Stimulated activated CD8-positive, alpha-beta memory T cell treated with anti-CD3 and anti-CD28 coated beads, Interleukin-4, amount 100 ng/mL, for 4 hours (primary cell): ENCODE measurements at places on chromosomes 7 and 10.

DNA sequence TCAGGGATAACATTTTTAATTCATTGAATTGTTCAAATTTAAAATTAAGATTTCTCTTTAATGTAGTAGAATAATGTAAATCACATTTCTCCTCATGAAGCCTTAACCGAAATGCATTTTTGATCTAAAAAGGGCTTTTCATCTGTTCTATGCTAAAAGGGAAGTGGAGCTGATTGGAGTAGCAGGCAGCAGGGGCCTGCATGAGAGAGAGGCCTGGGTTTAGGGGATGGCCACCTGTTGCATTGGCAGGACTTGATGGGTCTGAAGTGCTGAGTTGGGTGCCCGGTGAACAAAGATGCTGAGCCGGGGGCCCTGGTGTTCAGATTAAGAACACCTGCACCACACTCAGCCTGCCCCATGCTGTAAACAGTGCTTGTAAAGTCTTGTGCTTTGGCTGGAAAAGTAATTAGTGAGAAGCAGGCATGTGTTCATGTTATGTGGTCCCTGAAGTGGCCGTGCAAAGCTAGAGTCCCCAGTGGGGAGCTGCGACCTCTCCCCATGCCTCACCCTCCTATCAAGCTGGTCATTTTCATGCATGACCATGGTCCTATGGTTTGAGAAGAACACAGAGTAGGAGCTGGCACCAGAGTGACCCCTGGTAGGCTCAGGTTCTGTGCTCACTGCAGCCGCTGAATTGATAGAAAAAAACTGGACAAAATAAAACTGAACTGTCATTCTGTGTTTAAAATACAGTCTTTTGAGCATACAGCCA, 124.3 kb downstream of the ADCY1 start:
- no peak for DNase-seq

DNA sequence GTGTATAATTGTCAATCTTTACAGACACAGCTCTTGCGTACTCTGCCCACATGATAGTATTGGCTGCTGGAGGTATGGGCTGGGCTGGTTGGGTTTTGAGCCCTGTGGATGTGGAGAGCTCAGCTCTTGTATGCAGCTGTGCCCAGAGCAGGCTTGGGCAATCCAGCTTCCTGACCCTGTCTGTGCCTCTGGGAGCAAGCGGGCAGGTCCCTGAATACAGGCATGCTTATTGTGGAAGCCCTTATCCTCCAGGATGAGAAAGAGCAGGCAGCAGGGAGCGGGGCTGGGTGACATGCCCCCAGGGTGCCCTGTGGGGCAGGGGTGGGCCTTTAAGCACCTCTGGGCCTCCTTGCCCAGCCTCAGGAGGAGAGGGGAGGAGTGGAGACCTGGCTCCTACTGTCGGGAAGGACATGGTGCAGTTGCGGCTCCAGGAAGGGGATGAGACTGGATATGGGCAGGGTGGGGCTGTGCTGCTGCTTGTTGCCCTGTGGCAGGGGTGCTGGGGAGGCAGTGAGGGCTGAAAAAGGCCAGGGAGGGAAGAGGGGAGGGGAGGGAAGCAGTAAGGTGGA, 32.7 kb upstream of the SH2D4B start:
- no peak for DNase-seq

GRCh38 chr7:16586081-16586874, 59.3 kb downstream of the ANKMY2 start:
- no peak for DNase-seq

- no peak for DNase-seq
Observed at GRCh38 chr10:13450069-13450468, 78.7 kb downstream of the BEND7 start.

- DNase-seq, result no peak
Observed at GRCh38 chr10:99673492-99673891, 14.2 kb downstream of the ENTPD7 start.

- no peak for DNase-seq
Observed at GRCh38 chr10:110376767-110377160, 72.0 kb upstream of the SMNDC1 start.

GRCh38 chr7:106357675-106358074, 72.9 kb upstream of the NAMPT start:
- no peak for DNase-seq

DNA sequence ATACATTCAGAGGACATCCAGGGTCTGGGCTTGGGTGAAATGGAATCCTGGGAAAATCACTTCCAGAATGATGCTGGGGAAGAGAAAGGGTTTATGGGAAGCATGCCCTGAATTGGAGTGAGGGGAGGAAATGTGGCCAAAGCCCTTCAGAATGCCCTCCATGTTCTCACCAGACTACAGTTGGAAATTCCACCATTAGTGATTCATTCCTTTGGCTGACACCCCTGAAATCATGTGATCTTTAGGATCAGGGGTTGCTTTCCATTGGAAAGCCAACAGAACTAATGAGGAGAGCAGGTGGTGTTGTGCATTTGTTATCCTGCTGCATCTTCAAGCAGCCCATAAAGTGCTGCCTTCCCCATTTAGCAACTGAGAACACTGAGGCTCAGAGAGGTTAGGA, 20.8 kb upstream of the RADIL start:
- DNase-seq, result no peak

GRCh38 chr7:29457565-29458011, 106.0 kb upstream of the PRR15 start:
- no peak for DNase-seq

DNA sequence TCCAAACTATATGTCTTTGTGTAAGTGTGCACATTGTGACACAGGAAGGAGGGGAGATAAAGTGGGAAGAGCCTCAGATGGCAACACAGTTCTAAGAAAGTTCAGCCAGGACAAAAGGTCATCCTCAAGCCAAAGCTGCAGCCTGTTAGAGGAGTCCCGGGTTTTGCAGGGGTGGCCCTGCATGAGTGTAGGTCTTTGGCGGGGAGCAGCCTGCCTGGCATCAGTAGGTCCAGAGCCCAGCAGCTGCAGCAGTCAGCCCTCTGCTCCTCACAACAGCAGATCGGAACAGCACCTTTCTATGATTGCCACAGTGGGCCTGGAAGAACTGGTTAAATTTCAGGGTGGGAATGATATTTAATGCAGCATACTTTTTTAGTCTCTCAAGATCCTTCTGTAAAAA, 13.5 kb upstream of the VDAC2 start:
- DNase-seq, result no peak

GRCh38 chr7:24715661-24716479, 41.4 kb downstream of the GSDME start:
- no peak for DNase-seq

- no peak for DNase-seq
Observed at GRCh38 chr7:6238309-6238925, 34.0 kb downstream of the CYTH3 start.

- no peak for DNase-seq
Observed at GRCh38 chr10:93422118-93422517, 60.0 kb downstream of the MYOF start.

- no peak for DNase-seq
Observed at GRCh38 chr10:29736366-29737073, 101.7 kb upstream of the SVIL start.

GRCh38 chr10:119755446-119755845, 29.6 kb downstream of the INPP5F start:
- no peak for DNase-seq

- DNase-seq, result no peak
Observed at GRCh38 chr10:122087436-122087835, 98.5 kb downstream of the TACC2 start.

GRCh38 chr10:63702092-63702491, 180.9 kb downstream of the REEP3 start:
- no peak for DNase-seq

- DNase-seq, result no peak
Observed at GRCh38 chr7:98265841-98266271, 13.8 kb upstream of the TECPR1 start.

DNA sequence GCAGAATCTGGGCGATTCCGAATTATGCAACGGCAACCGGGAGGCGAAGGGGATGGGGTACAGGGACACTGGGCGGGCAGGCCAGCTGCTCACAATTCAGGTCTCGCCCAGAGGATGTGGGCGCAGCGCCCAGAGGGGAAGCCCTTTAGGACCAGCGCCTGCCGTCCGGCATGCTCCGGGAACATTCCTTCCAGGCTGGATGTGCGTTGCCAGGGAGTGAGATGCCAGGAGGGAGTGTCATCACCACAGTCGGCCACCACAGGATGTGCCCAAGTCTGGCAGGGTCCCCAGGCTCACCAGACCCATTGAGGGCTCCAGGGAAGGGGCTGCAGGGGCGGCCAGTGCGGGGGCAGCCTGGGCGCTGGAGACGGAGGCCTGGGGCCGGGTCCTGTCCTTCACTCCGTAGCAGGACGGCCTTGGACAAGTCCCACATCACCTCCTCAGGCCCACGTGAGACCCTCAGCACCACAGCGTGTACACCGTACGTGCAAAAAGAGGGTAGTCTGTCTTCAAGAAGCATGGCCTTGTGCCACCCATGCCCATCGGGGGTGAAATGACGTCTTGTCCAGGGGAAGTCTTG, 63.9 kb downstream of the FOXL3 start:
- no peak for DNase-seq

- DNase-seq, result no peak
Observed at GRCh38 chr10:97278491-97278989, 13.9 kb downstream of the ARHGAP19 start.

DNA sequence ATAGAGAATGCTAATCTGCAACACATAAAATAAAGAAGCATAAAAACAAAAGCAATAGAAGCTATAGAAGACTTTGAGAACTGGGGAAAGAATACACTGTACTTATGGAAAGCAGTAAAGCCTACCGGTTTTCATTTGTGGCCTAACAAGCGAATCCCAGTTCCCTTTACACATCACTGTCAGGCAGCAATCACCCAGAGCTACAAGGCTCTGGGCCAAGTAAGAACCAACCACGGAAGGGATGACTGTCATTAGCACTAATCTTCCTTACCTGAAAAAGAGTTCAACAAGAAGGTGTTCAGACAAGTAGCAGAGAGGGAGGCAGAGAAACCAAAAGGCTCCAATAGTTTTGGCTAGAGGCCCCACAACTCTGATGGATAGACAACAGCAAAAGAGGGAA, 15.0 kb downstream of the CCDC6 start:
- no peak for DNase-seq

- no peak for DNase-seq
Observed at GRCh38 chr10:26217396-26218086, 967 bp downstream of the GAD2 start.

DNA sequence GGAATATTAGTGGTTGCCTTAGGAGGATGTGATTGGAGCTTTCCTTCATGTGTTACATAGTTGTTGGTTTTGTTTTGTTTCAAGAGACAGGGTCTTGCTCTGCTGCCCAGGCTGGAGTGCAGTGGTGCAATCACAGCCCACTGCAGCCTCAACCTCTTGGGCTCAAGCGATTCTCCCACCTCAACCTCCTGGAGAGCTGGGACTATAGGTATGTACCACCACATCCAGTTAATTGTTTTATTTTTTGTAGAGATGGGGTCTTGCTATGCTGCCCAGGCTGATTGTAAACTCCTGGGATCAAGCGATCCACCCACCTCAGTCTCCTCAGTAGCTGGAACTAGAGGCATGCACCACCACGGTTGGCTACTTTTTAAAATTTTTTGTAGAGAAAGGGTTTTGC, 86.1 kb downstream of the RABGEF1 start:
- no peak for DNase-seq

- DNase-seq, result no peak
Observed at GRCh38 chr10:96998329-96998888, 166.3 kb downstream of the LCOR start.

DNA sequence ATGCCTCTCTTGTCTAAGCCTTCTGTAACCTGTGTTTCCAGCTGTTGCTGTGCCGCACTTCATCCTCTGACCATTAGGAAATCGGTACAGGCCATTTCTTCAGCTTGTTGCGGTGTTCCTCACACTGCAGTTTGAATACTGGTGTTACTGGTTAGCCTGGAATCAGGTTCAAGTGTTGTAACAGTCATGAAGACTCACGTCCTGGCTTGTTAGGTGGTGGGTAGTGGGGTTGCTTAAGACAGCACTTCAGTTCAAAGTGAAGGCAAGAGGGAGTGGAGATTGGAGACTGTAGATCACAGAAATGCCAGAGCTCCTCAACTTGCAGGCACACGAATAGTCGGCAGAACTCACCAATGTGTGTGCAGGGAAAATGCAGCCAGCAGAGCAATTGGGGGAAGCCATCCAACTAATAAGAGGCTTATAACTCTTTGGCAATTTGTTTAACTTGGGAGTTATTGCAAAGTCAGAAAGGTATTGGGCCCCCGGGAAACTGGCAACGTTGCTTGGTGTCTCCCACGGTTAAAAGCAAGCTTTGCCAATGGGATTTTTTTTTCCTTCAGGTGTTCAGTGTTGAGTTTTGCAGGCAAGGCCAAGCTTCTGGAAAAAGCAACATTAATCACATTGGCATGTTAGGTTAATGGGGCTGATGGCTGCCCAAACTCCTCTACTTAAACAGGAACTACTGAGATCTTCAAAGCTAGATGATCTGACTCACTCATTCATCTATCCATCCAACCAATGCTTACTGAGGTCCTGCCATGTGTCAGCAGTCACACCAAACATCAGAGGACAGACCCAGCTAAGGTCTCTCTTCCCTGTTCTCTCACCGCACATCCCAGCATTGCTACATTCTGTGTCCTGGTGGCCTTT, 380.9 kb downstream of the GATA3 start:
- no peak for DNase-seq

- no peak for DNase-seq
Observed at GRCh38 chr7:106175507-106175906, 63.4 kb upstream of the SYPL1 start.

- no peak for DNase-seq
Observed at GRCh38 chr7:43792471-43793150, 34.1 kb downstream of the BLVRA start.

- no peak for DNase-seq
Observed at GRCh38 chr7:97017192-97018125, 7.2 kb downstream of the DLX5 start.

DNA sequence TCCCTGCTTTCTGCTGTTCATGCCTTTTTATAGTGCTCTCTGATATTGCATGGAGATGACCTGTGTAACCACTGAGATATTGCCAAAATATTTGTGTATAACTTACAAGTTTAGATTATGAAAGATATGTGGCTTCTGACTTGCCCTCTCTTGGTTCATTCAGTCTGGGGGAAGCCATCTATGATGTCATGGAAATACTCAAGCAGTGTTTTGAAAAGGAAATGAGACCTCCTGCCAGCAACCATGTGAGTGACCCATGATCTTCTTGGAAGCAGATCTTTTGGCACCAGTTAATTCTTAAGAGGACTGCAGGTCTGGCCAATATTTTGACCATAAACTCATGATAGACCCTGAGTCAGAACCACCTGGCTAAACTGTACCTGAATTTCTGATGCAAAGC, 183.0 kb downstream of the THSD7A start:
- no peak for DNase-seq

GRCh38 chr7:154684666-154685563, 318.0 kb downstream of the PAXIP1 start:
- DNase-seq, result no peak

GRCh38 chr10:21888959-21889358, 114.6 kb downstream of the DNAJC1 start:
- DNase-seq, result no peak

- DNase-seq, result no peak
Observed at GRCh38 chr7:24356718-24357386, 72.9 kb downstream of the NPY start.
